Sigmoid colon (tissue), 7 donors: ENCODE measurements at places on chromosomes 11 and 22. TPM values are rescaled to one million over a fixed set of nuclear protein-coding genes. Genes with fewer than 3 reads are reported as not detected.

- H3K36me3 ChIP-seq, result no peaks in the 10 kb centered on the region
- no peaks in the 10 kb centered on the region for H3K4me1 ChIP-seq
- H3K4me3 ChIP-seq, result no peak overlapping the region
- no peak for DNase-seq
These were observed 622.1 kb downstream of the OPCML start for GRCh38 chr11:132910011-132910760.

TRIM29 gene
- total RNA-seq, result 0.33 TPM

NDUFS3 gene
- 81.7 TPM for total RNA-seq

- H3K27me3 ChIP-seq, result no peaks in the 10 kb centered on the region
- no peak overlapping the region for H3K4me3 ChIP-seq
- no peaks in the 10 kb centered on the region for H3K36me3 ChIP-seq
- DNase-seq, result no peak
- no peak overlapping the region for H3K27ac ChIP-seq
These were observed 188.4 kb downstream of the SOX6 start for GRCh38 chr11:16167706-16168487.

- H3K4me3 ChIP-seq, result no peak overlapping the region
- no peak overlapping the region for H3K27ac ChIP-seq
- H3K4me1 ChIP-seq, result peaks cover 19% of the 10 kb centered on the region
- H3K27me3 ChIP-seq, result no peaks in the 10 kb centered on the region
- H3K36me3 ChIP-seq, result no peaks in the 10 kb centered on the region
These were observed 18.5 kb upstream of the STK33 start for GRCh38 chr11:8612522-8612921.

GRCh38 chr11:125244166-125244565, 79.6 kb downstream of the PKNOX2 start:
- no peak overlapping the region for H3K27ac ChIP-seq
- no peaks in the 10 kb centered on the region for H3K4me1 ChIP-seq
- H3K4me3 ChIP-seq, result no peak overlapping the region
- H3K27me3 ChIP-seq, result no peaks in the 10 kb centered on the region
- DNase-seq, result no peak

FERMT3 gene
- 19.3 TPM for total RNA-seq
